Left ventricle myocardium superior (tissue), 1 donor: ENCODE measurements at places on chromosomes 5 and 9. TPM values are rescaled to one million over a fixed set of nuclear protein-coding genes. Genes with fewer than 3 reads are reported as not detected.

The ENTPD8 gene
- total RNA-seq: not detected

The LCN12 gene
- total RNA-seq: 3.6 TPM

GRCh38 chr5:151612689-151613427, 21.7 kb upstream of the FAT2 start:
- no peak for DNase-seq

The SLC6A7 gene
- total RNA-seq: not detected

GRCh38 chr5:38420246-38420645, 136.2 kb downstream of the LIFR start:
- DNase-seq: no peak

- DNase-seq: no peak
Observed at GRCh38 chr9:133237035-133237731, 28.1 kb upstream of the OBP2B start.

GRCh38 chr9:3646226-3646625, 120.4 kb upstream of the RFX3 start:
- no peak for DNase-seq
